Left lung (tissue), 14 donors: ENCODE measurements at places on chromosomes 4 and X.

DNA sequence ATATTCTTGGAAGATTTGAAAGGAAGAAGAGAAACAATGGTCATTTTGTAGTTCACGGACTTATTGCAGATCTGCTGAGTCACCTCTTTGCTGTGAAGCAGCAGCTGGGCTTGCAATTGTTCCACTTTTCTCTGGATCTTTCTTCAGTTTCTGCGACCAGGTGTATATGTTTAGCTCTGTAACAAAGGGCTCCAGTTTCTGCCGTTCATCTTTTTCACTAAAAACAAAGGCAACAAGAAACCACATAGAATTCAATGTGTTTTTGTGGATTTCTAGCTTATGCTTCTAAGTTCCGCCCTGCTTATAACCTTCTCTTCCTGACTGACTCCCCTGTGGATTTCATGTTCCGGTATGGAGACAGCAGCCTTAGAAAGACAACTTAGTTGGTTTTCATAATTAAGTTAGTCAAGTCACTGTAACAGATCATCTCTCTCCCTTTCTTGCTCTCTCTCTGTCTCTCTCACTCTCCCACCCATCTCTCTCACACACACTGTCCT is 121.6 kb upstream of the EPHA5 start:
- no peak for DNase-seq

DNA sequence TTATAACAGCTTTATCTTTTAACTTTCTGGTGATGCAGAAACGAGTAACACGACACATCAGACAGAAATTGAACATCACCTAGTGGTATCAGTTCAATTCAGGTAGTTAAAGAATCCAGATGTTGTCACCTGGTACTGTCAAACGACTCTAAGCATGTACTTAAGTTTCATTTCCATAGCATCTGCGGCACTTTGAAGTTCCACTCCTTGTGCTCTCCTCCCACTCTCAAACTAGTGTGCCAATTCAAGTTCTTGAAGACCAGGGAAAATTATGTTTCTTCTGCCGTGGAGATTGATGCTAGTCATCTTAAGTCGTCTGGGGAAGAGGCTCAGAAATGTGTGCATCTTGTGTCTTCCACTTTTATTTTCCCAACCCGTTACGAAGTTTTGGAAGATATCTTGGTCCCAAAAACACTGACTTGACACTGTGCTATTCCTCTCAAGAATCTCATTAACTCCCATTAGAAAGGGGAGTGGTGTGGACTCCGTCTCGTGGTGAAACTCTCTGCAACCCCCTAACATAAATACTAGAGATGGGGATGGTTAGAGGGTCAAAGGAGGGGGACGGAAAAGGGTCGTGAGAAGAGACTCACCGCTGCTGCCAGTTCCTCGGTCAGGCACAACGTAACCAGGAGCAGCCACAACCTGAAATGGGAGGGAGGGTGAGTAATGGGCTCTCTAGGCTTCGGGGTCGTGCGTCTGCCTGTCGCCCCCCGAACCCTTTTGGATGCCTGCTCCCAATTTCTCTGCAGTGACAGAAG is 693 bp downstream of the COL4A6 start:
- no peak for DNase-seq

DNA sequence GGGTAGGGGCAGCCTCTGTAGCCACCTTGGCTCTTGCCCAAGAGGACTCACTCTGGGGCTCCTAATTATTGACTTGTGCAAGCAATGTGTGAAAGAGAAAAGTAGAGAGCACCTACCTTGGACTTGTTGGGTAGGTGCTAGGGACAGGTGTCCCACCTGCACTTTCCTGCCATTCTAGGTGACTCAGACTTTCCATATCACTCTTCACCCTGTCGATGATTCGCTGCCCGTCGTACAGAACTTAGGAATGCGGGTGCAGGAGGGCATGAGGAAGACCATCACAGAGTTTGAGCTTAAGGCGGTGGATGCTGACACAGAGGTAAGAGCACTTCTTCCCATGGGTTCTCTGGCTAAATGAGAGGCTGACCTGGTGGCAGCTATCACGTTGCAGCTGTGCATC is 87.3 kb upstream of the ANXA3 start:
- no peak for DNase-seq

DNA sequence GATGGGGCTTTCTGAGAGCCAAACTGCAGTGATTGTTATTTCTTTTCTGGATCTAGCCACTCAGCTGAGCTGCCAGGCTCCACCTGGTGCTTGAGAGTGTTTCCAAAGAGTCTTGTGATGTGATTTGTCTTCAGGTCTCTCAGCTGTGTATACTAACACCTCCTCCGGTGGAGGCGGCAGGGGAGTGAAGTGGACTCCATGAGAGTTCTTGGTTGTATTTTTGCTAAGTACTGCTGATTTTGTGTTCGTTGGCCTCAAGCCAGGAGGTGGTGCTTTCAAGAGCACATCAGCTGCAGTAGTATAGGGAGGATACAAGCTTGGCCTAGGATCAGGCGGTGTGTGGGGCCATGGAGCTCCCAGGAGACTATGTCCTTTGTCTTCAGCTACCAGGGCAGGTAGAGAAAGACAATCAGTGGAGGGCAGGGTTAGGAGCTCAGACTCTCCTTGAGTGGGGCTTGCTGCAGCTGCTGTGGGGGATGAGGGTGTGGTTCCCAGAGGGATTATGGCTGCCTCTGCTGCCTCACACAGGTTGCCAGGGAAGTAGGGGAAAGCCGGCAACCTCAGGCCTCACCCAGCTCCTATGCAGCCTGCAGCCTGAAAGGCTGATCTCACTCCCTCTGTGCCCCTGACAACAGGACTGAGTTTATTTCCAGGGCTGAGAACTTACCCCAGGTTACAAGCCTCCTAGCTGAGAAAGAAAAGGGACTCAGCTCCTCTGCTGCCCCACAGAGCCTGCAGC is 62.4 kb downstream of the NPFFR2 start:
- DNase-seq = peak; percentile 77

- DNase-seq = peak; percentile 68
Observed at GRCh38 chr4:6443035-6444023, 29.1 kb downstream of the PPP2R2C start.

DNA sequence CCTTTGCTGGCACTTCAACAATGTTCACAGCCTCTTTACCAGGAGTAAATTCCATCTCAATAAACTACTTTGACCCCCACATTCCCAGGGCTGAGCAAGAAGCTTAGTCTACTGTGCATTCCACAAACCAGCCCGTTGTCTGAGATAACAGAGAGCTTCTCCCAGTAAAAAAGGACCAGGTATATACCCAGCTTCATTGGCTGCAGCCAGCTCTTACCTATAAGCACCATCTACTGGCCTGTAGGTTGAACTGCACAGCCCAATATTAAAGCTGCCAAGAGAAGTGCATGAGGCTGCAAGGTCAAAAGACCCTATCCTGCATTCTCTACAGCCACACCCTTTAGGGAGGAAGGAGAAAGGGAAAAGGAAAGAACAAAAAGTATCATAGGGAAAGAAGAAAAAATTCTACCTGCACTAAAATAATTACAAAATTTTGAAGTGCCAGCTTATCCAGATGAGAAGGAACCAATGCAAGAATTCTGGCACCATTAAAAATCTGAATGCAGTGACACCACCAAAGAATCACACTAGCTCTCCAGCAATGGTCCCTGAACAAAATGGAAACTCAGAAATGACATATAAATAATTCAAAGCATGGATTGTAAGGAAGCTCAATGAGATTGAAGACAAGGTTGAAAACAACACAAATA is 45.7 kb upstream of the INTU start:
- DNase-seq = no peak

DNA sequence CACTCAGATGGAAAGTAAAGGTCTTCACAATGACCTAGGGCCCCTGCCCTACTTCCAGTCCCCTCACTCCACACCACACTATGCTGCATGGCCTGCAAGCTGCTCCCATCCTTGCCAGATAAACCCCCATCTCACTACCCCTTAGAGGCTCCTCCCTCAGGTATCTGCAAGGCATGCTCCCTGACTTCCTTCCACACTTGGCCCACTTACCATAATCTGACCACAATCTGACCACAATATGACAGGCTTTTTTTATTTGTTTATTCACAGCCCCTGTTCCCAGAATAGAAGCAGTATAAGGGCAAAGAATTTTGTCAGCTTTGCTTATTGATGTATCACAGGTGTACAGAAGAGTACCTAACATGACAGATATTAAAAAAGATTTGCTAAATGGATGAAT is 124.7 kb downstream of the CAMK2D start:
- DNase-seq = no peak

DNA sequence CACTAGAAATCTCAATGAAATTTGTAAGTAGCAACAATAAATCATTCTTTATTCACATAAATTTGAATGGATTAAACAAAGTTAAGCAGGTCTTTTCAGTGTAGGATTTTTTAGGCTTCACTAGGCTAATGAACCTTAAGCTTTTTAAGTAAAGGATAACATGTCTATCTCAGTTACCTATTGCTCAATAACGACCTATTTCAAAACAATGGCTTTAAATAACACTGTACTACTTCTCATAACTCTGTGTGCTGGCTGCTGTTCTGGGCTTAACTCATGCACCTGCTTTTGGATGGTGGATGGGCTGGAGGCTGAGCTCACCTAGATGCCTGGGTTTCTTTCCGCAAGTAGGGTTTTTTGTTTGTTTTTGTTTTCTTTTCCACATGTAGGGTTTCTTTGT is 495.0 kb upstream of the SLIT2 start:
- no peak for DNase-seq
